Left ventricle myocardium superior (tissue), 1 donor: ENCODE measurements at places on chromosomes 1 and 21.

- no peak for DNase-seq
Measured at GRCh38 chr1:9761855-9762254, 61.9 kb downstream of the CLSTN1 start.

- no peak for DNase-seq
Measured at GRCh38 chr1:10402729-10403274, 3.9 kb downstream of the PGD start.

- no peak for DNase-seq
Measured at GRCh38 chr1:165300400-165300903, 56.1 kb downstream of the LMX1A start.

- no peak for DNase-seq
Measured at GRCh38 chr1:174740249-174740968, 259.3 kb upstream of the CACYBP start.

- DNase-seq, result no peak
Measured at GRCh38 chr1:155170806-155171205, 2.3 kb downstream of the KRTCAP2 start.

DNA sequence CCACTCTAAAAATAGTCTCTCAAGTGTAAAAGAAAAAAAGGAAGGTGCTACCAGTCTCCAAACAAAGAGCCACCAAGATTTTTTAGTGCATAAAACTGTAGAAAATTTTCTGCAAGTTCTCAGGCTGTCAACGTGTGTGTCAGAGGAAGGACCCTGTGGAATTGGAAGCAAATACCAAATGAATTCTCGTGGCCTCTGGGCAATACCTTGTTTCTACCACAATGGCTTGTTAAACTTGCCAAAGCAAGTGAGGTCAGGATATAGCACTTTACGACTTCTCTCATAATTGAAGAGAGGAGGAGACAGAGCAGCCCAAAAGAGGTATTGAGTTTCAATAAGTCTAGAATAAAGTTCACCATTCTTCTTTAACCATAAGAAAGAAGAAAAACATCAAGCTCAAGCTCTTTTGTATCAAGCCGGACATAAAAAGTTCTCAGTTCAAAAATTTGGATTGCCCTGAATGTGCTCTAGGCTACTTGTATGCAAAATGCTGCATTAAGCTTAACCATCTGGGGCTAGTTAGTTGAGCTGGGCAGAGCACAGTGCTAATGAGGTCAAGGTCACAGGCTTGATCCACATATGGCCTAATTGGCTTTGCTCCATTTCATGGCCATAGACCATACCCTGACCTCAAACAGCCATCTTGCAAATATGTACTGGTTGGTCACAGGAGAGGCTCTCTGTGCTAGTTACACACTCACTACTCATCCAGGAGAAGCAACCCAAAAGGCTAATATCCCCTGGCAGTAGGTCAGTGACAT, 60.5 kb downstream of the TBX15 start:
- no peak for DNase-seq

GRCh38 chr1:32953495-32953894, 11.1 kb downstream of the RNF19B start:
- DNase-seq, result no peak

DNA sequence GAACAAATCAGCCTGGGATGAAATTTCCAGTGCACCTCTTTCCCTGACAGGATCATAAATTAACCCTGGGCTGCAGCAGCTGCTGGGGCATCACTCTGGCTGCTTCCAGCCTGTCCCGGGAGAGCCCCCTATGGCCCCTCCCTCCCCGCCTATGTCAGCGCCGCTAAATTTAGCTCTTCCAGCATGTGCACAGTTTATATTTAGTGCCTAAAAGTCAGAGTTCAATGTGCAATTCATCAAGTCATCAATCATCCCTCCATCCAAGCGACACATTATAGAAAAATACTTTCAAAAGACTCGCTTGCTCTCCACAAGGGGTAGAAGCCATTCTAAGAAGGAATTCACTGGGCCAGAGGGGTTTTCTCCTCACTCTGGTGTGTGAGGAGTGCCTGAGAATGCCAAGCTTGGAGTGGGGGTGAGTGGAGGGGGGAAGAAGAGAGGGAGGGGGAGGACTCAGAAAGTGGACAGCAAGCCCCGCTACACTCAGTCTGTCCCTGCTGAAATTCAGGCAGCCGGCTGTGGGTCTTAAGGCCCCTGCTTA, 37.4 kb downstream of the XCL1 start:
- peak; percentile 74 for DNase-seq

DNA sequence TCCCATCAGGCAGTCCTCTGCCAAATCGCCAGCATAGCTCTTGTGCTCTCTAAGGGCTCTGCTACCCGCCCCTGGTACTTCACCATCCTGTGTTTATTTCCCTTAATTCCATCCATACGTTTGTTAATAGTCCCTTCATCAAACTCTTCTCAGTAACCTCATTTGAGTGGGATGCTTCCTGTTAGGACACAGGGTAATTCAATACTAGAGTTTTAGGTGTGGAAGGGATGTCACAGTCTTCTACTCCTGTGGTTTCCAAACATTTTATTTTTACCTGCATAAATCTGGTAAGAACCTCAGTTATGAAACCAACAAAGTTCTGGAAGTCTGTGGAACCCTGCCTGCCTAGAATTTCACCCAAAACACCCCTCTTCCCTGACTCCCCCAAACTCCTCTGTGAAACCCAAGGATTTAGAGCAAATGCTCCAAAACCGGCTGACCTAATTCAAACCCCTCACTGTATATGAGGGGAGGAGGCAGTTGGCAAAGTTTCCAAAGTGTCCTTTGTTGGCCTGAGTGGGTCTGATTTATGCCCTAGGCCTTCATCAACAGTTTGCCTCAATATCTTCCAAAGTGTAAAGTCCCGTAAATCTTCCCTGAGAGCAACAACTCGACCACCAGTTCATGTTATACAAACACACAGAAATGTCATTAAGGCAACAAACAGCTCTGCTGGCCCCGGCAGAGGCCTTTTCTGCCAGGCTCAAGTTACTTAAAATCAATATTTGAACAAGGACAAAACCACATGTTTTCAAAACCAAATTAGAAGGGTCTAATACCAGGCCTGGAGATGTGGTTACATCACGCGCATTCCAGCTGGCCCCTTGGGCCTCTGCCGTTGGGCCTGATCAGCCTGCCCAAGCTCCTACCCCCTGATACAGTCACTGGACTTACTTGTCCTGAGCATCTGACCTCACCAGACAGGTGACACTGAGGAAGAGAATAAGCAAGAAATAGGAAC, 82.4 kb upstream of the FGGY start:
- DNase-seq, result no peak

GRCh38 chr1:168518201-168518689, 25.6 kb downstream of the XCL2 start:
- no peak for DNase-seq

DNA sequence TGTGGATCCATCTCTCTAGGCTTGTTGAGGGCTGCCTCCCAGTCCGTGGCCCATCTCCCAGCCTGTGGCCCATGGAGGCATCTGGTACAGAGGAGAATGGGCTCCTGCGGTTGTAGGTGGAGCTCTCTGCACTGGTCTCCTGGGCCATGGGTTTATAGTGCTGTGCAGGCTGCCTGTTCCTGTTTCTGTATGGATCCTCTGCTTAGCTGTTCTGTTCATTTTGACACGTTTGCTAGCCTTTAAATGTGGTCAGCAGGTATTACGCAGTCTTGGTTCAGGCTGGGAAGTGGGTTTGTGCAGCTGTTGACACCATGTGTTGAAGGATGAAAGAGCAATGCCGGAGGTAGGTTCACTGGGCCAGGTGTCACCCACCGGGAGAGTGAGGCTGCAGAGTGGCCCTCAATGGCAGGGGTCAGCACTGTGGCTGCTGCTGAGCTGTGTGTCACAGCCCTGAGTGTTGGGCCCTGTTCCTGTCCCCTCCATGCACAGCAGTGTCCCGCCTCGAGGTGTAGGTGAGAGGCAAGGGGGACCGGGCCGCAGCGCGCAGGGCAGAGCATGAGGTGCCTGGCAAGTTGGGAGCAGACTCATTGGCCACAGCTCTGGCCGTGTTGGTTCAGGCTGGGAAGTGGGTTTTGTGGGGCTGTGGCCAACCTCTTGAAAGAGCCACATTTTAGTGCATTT, 39.0 kb downstream of the SNAP47 start:
- DNase-seq, result no peak

- DNase-seq, result peak; percentile 93
Measured at GRCh38 chr1:173868266-173869020, at the start of gene ZBTB37. TSS of gene ZBTB37 (plus strand) at chr1:173868380. CDS start at chr1:173870226, 1,846 bp downstream.
